EH (cell line): ENCODE measurements at places on chromosomes 3 and 15.

GRCh38 chr15:71444866-71445590 is 329.8 kb downstream of the THSD4 start:
- peak; percentile 55 for DNase-seq

- DNase-seq: no peak
These were observed 47.3 kb downstream of the CLDN11 start for GRCh38 chr3:170465955-170466354.

DNA sequence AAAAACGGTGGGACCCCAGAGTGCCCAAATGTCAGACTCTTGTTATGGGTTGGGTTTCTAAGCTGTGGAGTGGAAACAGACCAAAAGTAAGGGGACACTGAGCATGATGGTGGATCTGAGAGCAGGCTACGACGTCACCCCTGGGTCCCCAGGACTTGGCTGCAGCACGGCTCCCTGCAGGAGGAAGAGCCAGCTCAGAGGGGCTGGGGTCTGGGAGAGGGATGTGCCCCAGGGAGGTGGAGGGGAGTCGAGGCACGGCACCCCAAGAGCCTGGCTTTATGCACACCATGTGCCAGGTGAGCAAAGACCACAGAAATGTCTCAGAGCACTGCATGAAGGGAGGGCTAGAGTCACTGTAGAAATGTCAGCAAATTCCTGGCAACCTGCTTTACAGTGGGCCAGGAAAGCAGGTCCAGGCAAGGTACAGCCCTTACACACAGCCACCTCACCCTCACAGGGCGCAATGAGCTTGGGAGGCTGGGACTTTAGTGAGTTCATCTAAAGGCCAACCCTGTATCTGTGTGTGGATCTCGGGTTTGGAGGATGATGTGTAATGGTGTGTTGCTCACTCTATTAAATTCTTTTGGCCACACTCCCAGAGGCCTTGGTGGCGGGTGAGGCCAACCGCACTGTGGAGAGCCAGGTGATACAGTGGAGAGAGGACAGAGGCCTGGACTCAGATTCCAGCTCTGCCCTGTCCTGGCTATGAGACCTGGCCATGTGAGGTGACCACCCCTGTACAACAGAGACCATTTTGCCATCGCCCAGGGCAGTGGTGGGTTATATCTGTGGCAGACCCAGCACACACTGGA is 14.1 kb downstream of the CTSH start:
- DNase-seq: peak; percentile 95

- peak; percentile 4 for DNase-seq
These were observed 34.1 kb downstream of the SPATA12 start for GRCh38 chr3:57094575-57094974.

DNA sequence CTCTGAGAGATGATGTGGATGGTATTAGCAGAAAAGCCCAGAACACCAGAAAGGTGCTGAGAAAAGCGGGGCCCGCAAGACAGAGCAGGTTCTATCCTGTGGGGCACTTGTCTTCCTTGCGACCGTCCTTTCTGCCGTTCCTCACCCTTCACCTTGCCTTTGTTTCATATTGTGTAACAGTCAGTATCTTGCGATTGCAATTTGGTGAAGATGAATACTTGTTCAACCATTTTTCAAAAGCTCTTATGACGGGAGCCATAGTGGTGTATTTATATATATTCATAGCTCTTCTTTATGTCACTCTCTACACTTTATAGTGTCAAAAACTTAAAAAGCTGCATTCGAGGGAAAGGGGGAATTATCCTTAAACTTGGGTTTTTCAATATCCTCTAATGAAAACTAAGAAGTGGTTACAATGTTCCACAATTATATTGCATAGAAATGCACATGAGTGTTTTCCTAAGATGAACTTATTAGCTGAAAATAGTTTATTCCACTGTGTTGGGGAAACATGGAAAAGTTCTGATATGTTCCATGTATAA is 797 bp downstream of the MAP3K13 start:
- DNase-seq: no peak

- DNase-seq: no peak
These were observed 8.2 kb upstream of the TM6SF1 start for GRCh38 chr15:83099290-83099689.

GRCh38 chr3:41296556-41296955 is 97.3 kb downstream of the CTNNB1 start:
- DNase-seq: no peak

DNA sequence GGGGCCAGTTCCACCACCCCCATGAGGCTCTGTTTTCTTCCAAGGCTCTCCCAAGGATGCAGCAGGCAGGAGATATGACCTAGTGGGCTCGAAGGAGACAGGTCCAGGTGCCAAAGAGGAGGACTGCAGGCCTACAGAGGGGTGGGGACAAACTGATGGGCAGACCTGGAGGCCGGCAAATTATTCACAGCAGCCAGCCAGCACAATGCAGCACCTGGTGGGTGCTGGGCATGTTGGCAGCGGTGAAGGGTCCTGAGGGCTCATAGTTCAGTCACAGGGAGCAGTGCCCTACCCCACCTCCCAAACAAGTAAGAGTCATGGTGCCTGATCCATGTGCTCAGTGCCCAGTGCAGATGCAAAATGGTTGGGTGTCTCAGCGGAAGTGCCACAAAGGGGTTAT is 171.7 kb downstream of the ABHD5 start:
- no peak for DNase-seq

DNA sequence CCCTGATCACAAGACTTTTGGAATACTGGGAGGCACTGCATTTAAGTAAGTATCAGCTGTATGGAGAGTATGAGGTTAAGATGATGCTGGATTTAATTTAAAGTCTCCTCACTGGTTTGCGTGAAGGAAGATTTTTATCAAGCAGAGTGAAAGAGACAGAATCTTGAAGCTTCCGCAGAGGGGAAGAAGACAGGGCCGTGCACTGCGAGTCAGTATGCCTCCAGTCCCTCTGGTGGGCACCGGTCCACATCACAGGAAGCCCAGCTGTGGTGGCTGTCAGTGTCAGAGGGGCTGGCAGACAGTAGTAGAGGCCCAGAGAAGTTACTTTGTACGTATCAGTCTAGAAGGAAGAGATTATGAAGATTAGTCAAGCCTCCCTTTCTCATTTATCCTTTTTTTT is 379.0 kb upstream of the TPRG1 start:
- DNase-seq: no peak

DNA sequence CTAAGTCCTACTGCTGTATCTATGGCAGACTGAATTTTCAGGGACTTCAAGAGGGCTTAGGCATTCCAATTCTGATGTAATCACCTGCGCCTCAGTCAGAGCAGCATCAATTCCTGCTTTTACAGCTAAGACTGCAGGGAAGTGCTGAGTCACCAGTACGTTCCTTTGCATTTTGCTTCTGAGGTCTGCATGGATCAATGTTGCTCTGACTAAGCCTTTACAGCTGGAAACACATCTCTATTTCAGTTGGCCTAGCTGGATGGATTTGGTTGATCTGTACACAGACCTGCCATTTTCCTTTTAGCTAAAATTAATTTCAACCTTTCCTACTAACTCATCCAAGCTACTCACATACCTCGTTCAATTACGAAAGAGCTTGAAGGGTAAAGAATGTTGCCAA is 51.3 kb downstream of the ETV5 start:
- DNase-seq: peak; percentile 67

DNA sequence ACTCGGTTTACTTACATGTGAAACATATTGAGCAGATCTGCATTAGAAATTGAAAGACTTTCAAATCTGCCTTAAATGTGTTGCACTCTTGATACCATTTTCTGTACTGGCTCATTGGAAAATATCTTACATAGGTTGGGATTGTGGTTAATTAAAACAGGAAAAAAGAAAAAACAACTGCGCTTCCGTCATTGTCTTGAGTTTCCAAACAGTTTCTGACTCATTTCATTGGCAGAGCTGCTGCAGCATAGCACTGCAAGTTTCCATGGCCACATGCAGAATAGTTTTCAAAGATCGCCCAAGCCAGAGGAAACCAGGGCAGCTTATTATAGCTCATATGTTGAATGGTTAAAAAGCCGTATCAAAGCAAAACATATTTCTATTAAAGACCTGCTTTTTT is 446.6 kb upstream of the BCHE start:
- no peak for DNase-seq

DNA sequence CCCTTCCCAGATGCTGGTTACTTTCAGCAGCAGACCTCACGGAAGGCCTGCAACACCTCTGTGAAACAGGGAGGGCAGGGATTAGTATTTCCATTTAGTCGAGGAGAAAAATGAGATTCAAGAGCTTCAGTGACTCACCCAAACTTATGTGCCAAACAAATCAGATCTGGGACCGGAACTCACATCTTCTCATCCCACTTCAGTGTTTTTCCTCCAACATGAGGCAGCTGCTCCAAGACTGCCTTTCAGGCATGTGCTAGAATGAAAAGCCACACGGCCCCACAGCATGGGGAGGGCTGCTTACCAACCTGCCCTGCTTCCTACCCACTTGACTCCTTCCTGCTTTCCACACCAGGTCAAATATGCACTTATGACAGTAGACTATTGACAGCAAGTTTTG is 129.4 kb upstream of the SLC24A5 start:
- DNase-seq: peak; percentile 1

DNA sequence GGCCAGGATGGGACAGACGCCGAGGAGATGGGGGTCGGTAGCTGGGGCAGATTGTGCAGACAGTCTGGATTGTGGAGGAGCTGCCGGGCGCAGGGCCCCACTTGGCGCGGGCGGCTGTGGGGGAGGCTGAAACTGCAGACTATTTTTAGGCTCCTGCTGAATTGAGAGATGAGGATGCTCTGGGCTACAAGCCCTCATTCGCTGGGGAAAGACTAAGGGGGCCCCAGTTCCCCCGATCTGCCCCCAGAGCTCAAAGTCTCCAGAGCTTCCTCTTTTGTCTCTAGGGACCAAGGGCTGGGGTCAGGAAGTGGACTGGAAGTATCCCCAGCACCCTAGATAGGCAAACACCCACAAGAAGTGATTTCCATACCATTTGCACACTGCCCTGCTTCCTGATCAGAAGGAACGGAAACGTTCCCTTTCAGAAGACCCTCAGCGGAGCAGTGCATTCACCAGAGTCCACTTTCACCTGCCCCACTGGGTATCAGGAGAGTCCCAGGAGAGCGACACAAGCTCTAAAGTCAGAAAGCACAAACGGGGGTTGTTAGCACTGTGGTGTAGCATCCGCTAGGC is 29.7 kb downstream of the SEMA7A start:
- no peak for DNase-seq

- peak; percentile 66 for DNase-seq
These were observed 23.3 kb downstream of the SPRED1 start for GRCh38 chr15:38275959-38276358.

DNA sequence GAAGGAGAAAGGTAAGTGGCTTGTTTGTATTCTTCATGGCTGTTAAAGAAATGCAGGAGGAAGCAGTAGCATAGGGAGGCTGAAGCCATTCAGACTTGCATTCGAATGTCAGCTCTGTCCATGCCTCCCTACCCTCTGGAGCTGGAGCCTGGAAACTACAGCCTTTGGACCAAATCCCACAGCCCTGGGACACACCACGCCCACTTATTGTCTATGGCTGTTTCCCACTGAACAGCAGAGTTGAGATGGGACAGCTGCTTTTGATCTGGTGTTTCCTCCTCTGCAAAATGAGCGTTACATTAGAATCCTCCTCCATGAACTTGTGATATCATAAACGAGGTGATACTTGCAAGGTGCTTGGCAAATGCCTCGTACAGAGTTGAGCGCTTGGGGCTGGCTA is 3.6 kb downstream of the FAM107A start:
- DNase-seq: peak; percentile 29

GRCh38 chr3:191882289-191882688 is 421.3 kb downstream of the PYDC2 start:
- DNase-seq: no peak

GRCh38 chr3:176578316-176578715 is 619.0 kb downstream of the TBL1XR1 start:
- DNase-seq: no peak

- DNase-seq: peak; percentile 29
These were observed 29.6 kb downstream of the CX3CR1 start for GRCh38 chr3:39250116-39250747.

GRCh38 chr15:45150481-45150880 is 20.7 kb downstream of the DUOX1 start:
- DNase-seq: peak; percentile 39
